Spleen (tissue), 13 donors: ENCODE measurements at places on chromosomes 3 and 15. TPM values are rescaled to one million over a fixed set of nuclear protein-coding genes. Genes with fewer than 3 reads are reported as not detected.

The SLC38A3 gene
- not detected for total RNA-seq

The VGLL3 gene
- total RNA-seq = 2.8 TPM

The HRG gene
- total RNA-seq = not detected

The MGLL gene
- 85.9 TPM for total RNA-seq

The DENND4A gene
- total RNA-seq = 53.1 TPM

The SCAP gene
- 70.9 TPM for total RNA-seq

DNA sequence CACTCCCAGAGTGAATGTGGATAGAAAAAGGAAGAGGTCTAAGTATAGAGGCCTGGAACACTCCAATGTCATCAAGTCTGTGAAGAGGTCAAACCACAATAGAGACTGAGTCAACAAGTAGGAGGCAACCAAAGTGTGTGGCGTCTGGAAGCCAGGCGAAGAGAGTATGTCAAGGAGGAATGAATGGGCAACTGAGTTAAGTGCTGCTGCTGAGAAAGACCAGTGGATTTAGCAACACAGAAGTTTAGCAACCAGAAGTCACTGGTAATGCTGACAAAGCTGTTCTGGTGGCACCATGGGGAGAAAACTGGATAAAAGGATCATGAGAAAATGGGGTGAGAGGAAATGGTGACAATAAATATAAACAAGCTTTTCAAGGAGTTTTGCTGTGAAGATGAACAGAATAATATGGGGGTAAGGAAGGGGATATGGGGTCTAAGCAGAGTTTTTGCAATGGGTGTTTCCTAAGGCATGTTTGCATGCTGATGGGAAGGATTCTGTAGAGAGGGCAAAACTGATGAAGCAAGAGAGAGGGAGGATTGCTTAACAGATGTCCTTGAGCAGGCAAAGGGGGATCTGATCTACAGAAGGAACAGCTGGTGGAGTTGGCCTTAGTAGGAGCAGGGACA is 38.4 kb downstream of the PCOLCE2 start:
- peaks cover 3% of the 10 kb centered on the region for H3K4me1 ChIP-seq
- no peak overlapping the region for H3K4me3 ChIP-seq
- no peak for DNase-seq
- peaks cover 7% of the 10 kb centered on the region for H3K27me3 ChIP-seq

DNA sequence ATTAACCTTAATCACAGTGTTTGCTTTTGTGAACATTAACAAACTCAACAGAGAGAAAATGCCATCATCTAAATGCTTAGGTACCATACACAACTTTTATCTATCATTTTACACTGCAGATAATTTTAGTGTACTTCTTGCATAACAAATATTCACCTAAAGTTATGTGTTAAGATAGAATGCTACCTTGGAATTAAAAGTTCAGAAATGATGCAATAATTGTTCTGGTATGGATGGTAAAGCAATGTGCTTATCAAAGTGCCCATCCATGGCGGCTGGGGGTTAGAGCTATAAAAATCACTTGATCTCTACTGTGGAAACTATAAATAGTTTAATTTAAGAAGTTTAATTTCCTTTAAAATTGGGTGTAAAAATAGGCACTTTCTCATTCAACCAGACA is 28.7 kb downstream of the SATB1 start:
- no peak overlapping the region for H3K27ac ChIP-seq
- no peaks in the 10 kb centered on the region for H3K4me1 ChIP-seq
- H3K36me3 ChIP-seq = no peaks in the 10 kb centered on the region

DNA sequence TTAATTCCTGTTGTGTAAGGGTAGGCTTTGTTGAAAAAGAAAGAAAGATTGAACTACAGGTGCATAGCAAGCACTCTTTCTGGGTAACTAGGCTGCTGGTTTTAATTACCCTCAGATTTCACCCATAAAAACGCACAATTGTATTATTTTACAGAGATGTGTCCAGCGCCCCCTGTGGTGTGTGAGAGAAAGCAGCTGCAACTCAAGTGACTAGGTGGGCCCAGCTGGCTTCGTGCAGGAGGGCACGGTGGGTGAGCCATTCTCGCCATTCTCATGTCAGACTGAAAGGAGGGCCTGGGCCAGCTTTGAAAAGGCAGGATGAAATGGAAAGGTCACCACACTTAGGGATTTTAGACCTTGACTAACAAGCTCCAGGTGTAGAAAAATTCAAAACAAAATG is 122.6 kb downstream of the LRIG1 start:
- DNase-seq = no peak
- H3K27me3 ChIP-seq = no peaks in the 10 kb centered on the region
- H3K36me3 ChIP-seq = peaks cover 42% of the 10 kb centered on the region
- H3K4me3 ChIP-seq = no peak overlapping the region
- no peaks in the 10 kb centered on the region for H3K4me1 ChIP-seq
- peak overlapping the region; percentile 41 for H3K27ac ChIP-seq

- H3K27ac ChIP-seq = no peak overlapping the region
- no peaks in the 10 kb centered on the region for H3K4me1 ChIP-seq
- no peaks in the 10 kb centered on the region for H3K36me3 ChIP-seq
- DNase-seq = no peak
- H3K4me3 ChIP-seq = no peak overlapping the region
Measured at GRCh38 chr15:58467121-58467721, 35.4 kb downstream of the LIPC start.

- H3K4me1 ChIP-seq = no peaks in the 10 kb centered on the region
- DNase-seq = no peak
- no peaks in the 10 kb centered on the region for H3K27me3 ChIP-seq
- H3K36me3 ChIP-seq = no peaks in the 10 kb centered on the region
- no peak overlapping the region for H3K4me3 ChIP-seq
Measured at GRCh38 chr15:51634591-51635198, 12.1 kb upstream of the DMXL2 start.

- no peak overlapping the region for H3K27ac ChIP-seq
- no peaks in the 10 kb centered on the region for H3K4me1 ChIP-seq
- DNase-seq = no peak
- H3K36me3 ChIP-seq = no peaks in the 10 kb centered on the region
- no peaks in the 10 kb centered on the region for H3K27me3 ChIP-seq
- H3K4me3 ChIP-seq = no peak overlapping the region
Measured at GRCh38 chr3:195134431-195134830, 136.5 kb downstream of the XXYLT1 start.

DNA sequence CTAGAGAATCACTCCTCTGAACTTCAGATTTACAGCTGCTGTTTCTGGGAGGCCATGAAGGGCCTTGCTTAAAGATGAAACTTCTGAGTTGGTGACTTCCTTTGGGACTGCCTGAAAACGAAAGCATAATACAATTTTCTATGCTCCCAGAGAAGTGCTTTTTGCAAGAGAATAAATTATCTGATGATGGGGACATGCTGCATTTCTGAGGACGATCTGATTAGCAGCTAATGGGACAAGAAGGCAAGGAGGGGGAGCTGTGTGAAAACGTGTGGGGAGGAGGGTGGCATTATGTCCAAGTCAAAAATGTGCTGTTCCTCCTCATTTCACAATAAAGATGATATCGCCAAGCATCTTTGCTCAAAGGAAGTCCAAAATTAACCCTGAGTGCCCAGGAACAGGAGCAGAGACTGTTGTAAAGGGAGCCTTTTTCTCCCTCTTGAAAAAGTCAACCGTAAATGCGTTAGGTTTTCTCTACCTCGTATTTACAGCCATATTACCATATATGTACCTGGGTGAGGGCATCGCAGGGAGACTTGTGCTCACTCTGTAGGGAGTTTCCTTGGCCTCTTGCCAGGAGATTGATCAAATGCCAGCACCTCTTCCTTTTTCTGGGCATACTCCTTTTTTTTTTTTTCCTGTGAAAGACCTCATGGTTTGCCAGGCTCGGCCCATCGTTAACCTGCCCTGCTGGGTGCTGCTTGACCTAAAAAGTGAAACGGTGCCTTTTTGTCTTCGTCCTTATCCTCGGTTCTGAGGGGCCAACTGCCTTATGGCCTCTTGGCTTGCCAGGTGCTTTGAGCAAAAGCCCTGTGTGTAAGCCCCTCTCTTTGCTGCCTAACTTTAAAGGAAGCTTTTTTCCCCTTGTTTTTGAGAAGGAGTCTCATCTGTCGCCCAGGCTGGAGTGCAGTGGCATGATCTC is 11.5 kb downstream of the ITPR1 start:
- peak overlapping the region; percentile 83 for H3K27ac ChIP-seq
- DNase-seq = no peak
- H3K36me3 ChIP-seq = peaks cover 32% of the 10 kb centered on the region

DNA sequence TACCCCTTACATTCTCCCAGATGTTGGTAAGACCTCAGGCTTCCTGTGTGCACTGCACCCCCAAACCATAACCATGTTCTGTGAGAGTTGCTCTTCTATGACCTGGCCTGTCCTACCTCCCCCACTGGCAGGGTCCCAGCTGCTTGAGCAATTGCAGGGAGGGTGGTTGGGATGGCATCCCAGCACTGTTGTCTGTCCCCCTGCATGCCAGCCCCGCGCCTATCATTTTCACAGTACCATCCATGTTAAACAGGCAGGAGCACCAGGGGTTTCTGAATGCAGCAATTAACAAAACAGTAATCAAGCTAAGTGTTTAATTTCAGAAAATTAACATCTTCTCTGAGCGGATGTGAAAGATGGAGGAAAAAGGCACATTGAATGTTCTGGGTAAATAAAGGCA is 345.5 kb downstream of the EPHB1 start:
- H3K27me3 ChIP-seq = no peaks in the 10 kb centered on the region
- no peak overlapping the region for H3K27ac ChIP-seq
- H3K4me1 ChIP-seq = no peaks in the 10 kb centered on the region
- H3K36me3 ChIP-seq = no peaks in the 10 kb centered on the region
- no peak for DNase-seq

- H3K27me3 ChIP-seq = no peaks in the 10 kb centered on the region
- no peak overlapping the region for H3K27ac ChIP-seq
- H3K4me3 ChIP-seq = no peak overlapping the region
- no peaks in the 10 kb centered on the region for H3K4me1 ChIP-seq
Measured at GRCh38 chr15:31590609-31591008, 264.0 kb downstream of the KLF13 start.

DNA sequence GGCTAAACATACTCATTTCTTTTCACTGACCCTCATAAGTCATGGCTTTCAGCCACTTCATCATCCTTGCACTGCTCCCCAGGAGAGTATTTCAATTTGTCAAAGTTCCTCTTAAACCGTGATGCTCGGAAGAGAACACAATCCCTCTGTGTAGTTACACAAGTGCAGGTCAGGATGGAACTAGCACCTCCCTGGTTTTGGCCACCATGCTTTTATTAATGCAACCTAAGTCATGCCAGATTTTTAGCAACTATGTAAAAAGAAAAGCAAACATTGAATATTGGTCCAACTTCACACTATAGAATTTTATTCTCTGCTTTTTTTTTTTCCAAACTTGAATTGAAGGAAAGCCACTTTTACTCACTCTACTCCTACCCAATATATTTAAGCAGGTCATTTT is 45.2 kb downstream of the CNTN6 start:
- no peak overlapping the region for H3K4me3 ChIP-seq
- H3K27ac ChIP-seq = no peak overlapping the region
- no peak for DNase-seq
- H3K36me3 ChIP-seq = no peaks in the 10 kb centered on the region
- no peaks in the 10 kb centered on the region for H3K4me1 ChIP-seq

DNA sequence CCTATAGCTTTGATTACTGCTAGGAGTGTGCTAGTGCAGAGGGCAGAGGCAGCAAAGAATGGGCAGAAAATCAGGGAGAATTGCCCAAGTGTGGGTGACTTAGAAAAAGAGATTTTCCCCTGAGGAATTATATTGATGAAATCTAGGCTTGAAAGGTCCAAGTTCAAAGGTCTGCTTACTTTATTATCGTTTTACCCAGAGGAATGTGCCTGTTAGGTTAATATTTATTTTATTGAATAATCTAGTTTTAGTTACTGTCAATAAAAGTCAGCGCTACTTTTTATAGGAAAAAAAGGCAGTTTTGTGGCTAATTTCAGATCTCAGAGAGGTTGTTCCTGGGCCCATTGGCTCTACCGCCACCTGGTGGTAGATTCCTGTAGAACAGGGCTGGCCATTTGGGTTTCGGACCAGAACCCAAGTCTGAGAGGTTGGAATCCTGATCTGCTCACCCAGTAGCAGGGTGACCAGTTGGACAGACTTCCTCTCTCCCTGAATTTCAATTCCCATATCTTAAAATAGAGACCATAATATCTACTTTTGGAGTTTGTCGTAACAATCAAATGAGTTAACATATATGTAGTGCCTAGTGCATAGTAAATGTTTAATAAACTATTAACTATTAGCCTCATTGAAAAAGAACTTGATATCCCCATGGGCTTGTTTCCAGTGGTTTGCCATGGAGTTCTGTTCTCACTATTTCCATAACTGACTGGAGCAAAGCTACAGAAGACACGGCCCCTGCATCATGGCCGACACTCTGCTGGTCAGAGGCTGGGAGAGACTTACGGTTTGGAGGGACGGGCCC is 62.7 kb upstream of the ZNF148 start:
- H3K27me3 ChIP-seq = no peaks in the 10 kb centered on the region
- H3K4me1 ChIP-seq = no peaks in the 10 kb centered on the region
- DNase-seq = peak; percentile 79
- H3K4me3 ChIP-seq = no peak overlapping the region

DNA sequence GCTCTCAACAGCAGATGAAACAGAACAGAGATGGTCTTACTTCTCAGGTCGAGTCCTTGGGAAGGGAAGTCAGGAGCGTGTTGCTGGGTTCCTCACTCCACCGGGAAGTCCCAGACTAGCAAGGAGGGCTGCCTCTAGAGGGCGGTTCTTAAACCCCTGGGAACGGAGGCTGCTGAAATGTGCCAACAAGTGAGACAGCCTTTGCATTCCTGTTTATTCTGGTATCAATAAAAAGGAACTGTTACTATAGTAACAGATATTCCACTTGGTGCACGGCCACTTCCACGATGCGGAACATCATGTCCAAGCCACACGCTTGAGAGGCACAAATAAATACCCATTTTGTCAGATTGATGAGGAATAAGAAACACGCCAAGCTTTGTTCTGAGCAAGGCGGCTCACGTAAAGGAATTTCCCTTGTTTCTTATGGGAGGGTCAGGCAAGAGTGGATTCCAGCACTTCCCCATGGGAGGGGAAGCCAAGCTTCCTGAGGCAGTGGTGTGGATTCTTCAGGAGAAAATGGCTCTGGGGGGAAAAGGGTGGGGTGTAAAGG is at the start of gene FAM107A:
FAM107A (minus strand) TSS at position 123 of the 553 bp plus-strand sequence. CDS start 7,531 bp downstream, outside the sequence.
- no peaks in the 10 kb centered on the region for H3K27me3 ChIP-seq
- peaks cover 24% of the 10 kb centered on the region for H3K4me1 ChIP-seq
- DNase-seq = peak; percentile 30
- H3K27ac ChIP-seq = peak within 1 kb of the TSS; percentile 71

GRCh38 chr15:30072630-30073029 is 10.1 kb upstream of the GOLGA8J start:
- H3K27me3 ChIP-seq = no peaks in the 10 kb centered on the region
- no peak overlapping the region for H3K27ac ChIP-seq
- no peaks in the 10 kb centered on the region for H3K36me3 ChIP-seq
- H3K4me1 ChIP-seq = no peaks in the 10 kb centered on the region

DNA sequence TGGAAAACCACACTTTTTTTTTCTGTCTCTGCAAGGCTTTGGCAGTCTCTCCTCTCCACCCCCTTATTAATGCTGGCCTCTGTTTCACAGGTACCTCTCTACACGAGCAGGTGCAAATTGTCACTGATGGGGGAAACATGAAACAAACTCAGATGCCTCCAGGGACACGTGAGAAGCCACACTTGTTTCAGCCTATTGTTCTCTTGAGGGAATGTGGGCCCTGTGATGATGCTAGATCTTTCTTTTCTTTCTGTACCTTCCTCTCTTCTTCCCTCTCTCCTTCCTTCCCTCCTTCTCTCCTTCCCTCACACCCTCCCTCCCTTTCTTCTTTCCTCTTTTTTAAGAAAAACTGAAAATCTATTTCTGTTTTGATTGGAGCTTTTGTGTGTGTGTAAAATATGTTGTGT is 5.7 kb upstream of the BLM start:
- no peak overlapping the region for H3K4me3 ChIP-seq
- no peaks in the 10 kb centered on the region for H3K36me3 ChIP-seq
- H3K27me3 ChIP-seq = no peaks in the 10 kb centered on the region
- DNase-seq = no peak
